ENCODE measurements at places on chromosomes 1 and 21.

GRCh38 chr1:21585037-21585436 is 75.8 kb downstream of the ALPL start:
- DNase-seq: no peak

DNA sequence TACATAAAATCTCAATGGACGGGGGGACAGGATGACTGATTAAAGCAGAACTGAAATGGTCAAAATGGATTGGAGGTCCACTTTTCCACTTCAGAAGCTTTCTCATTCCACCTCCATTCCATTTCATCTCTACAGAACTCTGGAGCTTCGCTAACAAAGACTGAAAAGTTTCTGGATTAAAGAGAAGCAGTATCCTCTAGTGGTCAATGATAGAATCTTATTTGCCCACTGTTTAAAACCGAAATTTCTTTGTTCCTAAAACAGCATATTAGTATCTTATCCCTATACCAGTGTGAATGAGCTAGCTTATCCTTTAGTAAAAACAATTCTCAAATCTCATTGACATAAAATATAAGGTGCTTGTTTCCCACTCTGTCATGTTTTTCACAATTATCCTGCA is 890.6 kb downstream of the KCNT2 start:
- no peak for DNase-seq

DNA sequence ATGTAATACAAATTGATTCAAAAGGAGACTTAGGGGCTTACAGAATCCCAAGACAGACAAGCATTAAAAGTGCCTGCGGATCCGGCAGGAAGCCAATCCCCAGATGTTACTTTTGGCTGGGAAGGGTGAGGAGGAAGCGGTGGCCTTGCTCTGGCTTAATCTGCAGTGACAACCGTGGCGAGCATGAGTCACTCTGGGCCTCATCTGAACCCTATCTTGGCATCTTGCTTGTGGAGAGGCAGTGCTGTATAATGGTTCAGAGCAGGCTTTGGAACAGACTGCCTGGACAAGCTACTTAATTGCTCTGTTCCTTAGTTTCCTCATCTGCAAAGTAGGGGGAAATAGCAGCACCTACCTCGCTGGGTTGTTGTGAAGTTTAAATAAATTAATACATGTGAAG is 74.1 kb downstream of the XCL2 start:
- DNase-seq: no peak

- DNase-seq: no peak
Observed at GRCh38 chr1:10189659-10190058, 20.7 kb upstream of the KIF1B start.

- no peak for DNase-seq
Observed at GRCh38 chr21:27301220-27301619, 334.3 kb upstream of the ADAMTS5 start.

DNA sequence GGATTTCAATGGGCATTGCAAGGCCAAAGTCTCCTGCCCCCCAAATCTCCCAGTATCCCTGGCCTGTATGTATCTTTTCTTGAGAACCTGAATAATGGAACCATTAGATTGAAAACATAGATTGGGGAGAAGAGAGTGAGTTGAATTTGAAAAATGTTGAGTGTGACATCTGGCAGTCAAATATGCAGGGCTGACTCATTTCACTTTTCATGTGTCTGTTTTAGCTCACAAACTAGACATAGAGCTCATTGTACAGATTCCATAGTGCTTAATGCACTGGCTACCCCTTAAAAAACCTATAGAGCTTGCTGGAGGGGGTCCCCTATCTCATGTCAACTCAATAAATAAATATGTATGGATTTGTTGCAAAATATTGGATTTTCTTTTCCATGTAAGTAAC is 30.8 kb downstream of the DDR2 start:
- no peak for DNase-seq

- DNase-seq: no peak
Observed at GRCh38 chr1:21652101-21652936, 16.8 kb downstream of the RAP1GAP start.

- no peak for DNase-seq
Observed at GRCh38 chr1:77673030-77673429, 9.4 kb downstream of the ZZZ3 start.

GRCh38 chr21:16912075-16912474 is 600.8 kb upstream of the CXADR start:
- DNase-seq: no peak

GRCh38 chr1:108877348-108878159 is 769 bp downstream of the GPSM2 start:
- DNase-seq: peak; percentile 31

DNA sequence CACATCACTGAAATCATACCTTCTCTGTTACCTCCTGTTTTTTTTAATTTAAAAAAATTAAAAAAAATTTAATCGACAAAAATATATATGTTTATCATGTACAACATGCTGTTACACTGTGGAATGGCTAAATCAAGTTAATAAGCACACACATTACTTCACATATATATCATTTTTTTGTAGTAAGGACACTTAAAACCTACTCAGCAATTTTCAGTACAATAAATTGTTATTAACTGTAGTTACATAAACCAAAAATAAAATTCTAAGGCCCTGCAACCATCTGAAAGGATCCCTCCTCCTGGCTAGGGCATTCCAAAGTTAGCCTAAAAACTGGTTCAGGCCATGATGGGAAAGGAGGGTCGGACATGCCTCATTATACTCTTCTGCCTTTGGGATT is 23.6 kb upstream of the COQ8A start:
- no peak for DNase-seq

DNA sequence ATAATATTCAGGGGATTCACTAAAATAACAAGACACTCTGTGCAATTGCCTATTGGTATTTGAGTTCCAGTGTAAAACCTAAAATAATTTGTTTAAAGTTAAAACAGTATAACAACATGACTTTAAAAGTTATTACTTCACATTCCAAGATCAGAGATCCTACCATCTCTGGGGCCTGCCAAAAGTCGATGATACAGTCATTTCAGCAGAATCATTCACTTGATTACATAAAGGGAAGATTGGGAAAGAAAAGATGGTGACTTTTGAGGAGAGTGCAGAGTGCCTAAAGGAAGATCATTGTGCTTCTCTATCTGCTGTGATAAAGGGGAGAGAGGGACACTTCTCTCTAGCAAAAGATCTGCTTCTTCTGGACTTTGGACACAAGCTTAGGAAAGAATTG is 784.4 kb upstream of the ADGRL4 start:
- DNase-seq: no peak

DNA sequence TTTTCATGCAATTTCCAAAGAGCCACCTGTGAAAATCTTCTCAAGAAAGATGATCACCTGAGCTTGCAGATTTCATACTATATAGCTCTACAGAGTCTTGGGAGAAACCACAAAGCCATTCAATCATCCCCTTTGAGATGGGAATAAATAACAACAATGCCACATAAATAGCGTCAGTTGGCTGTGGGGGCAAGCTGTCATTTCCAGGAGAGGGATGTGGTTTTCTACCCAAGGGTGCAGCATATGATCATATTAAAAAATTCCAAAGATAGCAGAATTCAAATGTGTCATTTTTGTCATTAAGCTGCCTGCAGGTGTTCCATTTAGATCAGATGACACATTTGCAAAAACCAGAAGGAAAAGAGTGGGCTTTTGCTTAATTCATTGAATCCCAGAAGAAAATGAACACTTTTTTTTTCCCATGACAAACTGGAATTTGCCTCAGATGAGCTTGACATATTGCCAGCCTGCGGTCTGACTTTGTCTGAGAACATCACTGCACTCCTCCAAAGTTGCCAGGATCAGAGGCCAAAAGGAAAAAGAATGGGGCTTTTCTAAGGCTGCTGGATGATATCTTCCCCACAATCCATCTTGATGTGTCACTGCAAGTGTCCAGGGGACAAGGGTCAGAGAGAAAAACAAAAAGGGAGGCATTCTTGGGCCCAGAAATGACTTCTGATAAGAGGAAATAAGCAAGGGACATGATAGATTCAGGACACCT is 314.1 kb upstream of the USP25 start:
- no peak for DNase-seq
